Kidney tubule cell (primary cell): ENCODE measurements at places on chromosomes 2 and 18.

DNA sequence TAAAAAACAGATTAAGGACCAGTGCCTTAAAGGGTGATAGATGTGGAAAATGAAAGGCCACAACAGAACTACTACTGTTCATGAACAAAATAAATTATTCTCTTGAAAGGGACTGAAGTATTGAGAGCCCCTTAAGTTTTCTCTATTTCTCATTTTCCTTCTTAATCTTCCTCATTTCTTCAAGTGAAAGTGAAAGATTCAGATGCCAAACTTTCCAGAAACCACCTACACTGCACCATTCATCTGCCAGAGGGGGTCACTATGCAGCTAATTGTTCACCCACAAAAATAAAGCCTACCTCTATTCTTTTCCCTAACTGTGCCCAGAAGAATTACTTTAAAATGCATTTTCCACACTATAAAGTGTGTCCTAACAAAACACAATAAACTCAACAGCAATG lies 140.1 kb downstream of the NR4A2 start:
- no peak for DNase-seq

- DNase-seq, result no peak
Measured at GRCh38 chr2:48605482-48606175, 12.0 kb upstream of the GTF2A1L start.

DNA sequence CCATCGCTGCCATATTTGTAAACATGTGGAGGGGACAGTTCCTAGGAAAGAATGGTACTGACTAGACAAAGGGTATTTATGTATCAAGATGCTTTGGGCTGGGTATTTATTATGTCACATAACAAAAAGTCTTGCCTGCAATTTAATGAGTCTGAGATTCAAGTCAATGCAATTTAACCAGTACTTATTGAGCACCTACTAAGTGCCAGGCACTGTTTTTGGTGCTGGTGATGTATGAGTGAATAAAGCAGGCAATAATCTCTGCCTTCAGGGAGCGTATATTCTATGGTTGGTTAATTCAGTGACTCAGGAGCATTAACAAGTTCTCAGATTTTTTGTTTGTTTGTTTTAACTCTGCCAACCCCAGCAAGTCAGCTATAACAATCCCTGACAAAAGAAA lies 24.6 kb upstream of the ACVR1 start:
- peak; percentile 9 for DNase-seq

DNA sequence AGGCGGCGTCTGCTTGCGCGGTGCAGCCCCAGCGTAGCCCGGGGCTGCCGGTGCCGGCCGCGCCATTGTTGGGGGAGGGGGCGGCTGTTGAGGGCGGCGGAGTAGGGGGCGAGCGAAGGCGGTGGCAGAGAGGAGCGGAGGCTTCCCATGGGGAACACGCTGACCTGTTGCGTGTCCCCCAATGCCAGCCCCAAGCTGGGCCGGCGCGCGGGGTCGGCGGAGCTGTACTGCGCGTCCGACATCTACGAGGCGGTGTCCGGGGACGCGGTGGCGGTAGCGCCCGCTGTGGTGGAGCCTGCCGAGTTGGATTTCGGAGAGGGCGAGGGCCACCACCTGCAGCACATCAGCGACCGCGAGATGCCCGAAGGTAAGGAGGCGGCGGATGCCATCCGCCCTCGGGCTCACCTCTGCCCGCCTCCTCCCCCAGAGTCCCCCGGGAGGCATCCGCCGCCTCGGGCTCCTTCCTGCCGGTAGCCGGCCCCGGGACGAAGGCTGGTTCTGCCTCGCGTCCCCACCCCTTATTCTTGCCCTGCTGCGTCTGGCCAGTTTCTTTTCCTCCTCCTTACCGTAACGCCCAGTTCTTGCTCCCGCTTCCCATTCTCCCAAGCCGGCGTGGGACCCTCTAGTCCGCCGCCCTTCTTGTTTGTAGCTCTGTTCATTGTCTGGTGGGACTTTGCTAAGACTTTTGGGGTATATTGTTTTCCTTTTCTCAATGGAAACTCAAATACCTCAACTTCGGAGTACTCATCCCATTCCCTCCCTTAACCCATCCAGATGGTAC lies 500 bp downstream of the CCNYL1 start:
- peak; percentile 59 for DNase-seq

- DNase-seq, result no peak
Measured at GRCh38 chr2:241248289-241248688, 59.8 kb downstream of the ANO7 start.

DNA sequence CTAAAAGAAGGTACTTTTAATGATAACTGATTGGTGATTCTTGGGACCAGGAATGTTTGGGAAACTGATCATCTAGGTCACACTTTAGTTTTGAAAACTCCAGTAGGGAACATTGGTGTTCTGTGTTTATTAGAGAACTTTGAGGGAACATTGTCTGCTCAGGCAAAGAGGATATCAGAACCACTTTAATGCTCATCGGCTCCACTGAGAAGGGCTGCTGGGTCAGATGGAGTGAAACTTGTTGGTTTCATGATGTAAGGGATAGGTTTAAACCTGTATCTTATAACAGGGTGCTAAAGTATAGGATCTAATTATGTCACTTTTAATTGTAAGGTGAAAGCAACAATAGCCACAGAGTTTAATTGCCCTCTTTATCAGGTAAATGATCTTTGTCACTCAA lies 14.2 kb upstream of the POLI start:
- no peak for DNase-seq

- DNase-seq, result no peak
Measured at GRCh38 chr2:149307014-149307413, 23.4 kb upstream of the LYPD6 start.

GRCh38 chr2:236638707-236639106 lies 69.1 kb downstream of the ACKR3 start:
- no peak for DNase-seq

DNA sequence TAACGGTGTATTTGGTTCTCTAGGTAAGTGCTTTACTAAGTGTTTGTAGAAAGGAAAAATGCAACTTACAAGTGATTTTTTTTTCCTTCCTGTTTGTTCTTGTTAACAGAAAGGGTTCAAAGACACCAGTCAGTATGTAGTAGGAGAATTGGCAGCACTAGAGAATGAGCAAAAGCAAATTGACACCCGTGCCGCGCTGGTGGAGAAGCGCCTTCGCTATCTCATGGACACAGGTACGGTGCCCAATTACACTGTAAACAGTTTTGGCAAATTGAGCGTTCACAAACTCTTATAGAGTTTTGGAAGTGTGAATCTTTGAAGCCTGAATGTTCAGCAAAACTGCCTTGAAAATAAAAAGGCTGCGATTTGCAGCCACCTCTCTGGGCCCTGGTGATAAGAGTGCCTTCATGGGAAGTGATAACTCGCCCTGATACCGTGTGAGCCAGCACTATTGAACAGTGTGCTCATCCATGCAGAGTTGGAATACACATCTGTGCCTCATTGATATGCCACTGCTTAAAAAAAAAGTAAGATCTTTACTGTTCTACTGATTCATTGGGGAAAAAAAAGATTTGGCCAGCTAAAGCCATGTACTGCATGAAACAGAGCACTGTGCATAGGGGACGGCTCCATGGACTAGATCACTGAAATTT lies 54.0 kb upstream of the OTX1 start:
- DNase-seq, result no peak

DNA sequence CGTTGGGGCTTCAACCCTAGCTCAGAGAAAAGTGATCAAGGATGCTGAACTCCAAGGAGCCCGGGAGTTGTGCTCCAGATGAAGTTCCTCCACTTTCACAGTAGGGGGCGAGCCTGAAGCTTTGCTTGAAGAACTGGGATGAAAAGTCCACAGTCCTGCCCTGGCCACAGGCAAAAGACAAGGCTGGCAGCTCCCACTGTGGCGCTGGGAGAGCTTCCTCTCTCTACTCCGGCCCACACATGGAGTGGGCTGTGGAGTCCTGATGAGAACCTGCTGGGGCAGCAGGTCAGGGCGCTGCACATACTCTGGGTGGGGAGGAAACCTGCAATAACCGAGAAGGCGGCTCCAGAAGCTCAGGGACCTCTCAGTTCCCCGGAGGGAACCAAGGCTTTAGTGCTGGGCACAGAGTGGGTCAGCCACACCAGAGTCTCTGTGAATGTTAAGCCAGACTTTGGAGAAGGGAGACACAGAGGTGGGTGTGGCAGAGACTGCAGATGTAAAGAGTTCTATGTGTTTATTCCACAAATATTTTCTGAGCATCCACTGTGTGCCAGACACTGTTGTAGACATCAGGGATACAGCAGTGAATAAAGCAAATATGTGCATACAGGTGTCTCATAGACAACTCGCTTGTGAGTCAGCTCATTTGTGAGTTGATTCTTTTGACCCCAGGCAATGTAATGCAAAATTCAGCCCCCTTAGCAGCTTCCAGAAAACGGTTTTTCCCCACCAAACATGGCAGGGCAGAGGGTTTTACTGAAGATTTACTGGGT lies 48.0 kb upstream of the MRPL33 start:
- peak; percentile 86 for DNase-seq

GRCh38 chr2:38723173-38723572 lies 28.0 kb downstream of the SRSF7 start:
- no peak for DNase-seq

DNA sequence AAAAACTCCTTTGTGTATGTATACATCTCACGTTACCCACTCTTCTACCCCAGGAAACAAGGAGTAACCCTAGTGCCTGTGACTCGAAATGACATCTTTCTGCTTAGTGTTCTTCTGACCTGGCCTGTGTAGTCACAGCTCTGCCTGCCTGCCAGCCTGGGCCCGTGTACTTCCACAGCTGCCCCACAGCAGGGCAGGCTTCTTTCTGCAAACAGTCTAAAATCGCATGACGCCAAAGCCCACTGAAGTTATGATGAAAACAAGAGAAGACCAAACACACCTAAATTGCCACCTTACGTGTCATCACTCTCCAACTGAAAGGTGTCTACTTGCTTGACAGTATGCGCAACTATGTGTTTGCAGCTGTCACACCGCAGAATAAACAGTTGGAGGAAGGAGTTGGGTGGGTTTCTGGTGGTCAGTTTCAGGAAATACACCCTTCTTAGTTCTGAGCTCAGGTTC lies 1.5 kb downstream of the GAREM1 start:
- peak; percentile 65 for DNase-seq

DNA sequence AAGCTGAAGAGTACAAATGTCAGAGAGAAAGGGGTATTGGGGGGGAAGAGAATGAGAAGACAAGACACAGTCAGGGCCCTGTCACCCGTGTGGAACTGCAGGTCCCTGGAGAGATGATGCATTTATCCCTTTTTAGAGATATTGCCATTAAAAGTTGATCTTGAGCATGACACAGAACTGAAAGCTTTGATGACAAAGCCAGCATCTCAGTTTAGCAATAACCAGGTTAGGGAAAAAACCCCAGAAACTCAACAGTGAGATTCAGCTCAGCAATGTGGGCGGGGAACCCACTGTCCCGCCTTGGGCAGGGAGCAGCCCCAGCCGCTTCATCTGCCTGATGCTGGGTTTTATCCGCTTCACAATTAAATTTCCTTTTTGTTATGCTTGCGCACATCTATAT lies 181.1 kb downstream of the NEDD4L start:
- DNase-seq, result peak; percentile 70

- DNase-seq, result no peak
Measured at GRCh38 chr2:160224507-160224906, 24.4 kb upstream of the ITGB6 start.

DNA sequence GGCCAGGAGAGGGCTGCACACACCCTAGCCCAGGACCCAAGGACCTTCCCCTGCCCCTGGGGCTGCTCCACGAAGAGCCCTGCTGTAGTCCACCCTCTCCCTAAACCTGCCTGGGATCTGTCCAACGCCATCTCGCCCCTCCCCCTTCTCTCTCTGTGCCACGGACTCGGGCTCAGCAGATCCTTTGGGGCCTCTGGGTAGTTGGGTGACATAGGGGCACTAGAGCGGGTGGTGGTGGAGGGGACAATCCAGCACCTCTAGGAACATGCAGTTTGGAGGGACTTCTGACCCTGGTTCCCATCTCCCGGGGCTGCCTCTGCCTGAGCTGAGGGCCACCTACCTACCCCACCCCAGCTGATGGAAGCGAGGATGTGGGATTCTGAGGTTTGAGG lies 7.3 kb upstream of the CRYBA2 start:
- no peak for DNase-seq

- DNase-seq, result no peak
Measured at GRCh38 chr2:17084877-17085276, 419.2 kb upstream of the CYRIA start.

DNA sequence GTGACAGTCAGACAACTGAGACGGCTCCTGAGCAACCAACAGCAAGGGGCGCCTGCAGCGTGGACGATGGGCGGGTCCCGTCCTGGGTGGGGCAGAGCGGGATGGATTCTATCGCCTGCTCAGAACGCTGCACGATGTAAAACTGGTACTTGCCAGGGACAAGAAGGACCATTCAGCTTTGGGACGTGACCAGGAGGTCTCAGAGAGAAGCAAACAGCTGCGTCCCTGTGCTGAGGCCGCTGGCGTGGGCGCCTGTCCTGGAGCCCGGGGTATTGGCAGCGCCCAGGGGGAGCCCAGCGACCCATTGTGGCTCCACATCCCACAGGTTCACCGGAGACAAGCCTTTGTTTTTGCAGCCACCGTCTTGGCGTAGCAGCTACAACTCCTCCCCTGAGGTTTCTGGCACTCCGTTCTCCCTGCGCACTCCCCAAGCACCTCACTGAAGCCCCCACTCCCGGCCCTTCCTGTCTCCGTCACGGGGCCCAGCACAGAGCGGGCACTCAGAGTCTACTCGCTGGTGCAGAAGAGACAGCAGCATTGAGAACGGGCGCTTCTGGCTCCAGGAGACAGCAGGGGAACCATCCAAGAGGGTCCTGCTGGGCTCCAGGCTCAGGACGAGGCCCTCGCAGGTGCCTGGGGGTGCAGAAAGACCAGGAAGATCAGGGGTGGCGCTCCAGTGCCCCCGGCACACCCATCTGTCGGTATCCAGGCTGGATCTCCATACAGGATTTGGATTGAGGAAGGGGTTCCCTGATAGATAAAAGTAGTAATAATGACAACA lies 22.1 kb upstream of the KCNG2 start:
- no peak for DNase-seq

DNA sequence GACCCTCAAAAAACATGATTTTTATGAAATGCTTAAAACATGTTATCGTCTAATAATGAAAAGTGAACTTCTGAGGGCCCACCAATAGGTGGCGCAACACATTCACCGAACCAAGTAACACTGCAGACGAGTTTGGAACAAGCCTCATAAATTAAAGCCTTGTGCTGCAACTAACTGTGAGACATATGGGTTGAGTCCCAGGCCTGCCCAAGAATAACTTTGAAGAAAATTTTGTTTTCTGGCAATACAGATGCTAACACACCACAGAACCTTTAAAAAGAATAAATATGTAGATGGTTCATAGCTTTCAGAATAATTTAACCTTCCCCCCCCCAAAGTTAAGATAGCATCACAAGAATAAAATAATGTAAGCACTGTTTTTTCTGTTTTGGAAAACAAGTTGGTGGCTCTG lies 285.9 kb downstream of the RNF144A start:
- peak; percentile 56 for DNase-seq

GRCh38 chr18:77058290-77058835 lies 74.2 kb downstream of the MBP start:
- no peak for DNase-seq
